ENCODE measurements at places on chromosomes 6 and 20. TPM values are rescaled to one million over a fixed set of nuclear protein-coding genes. Genes with fewer than 3 reads are reported as not detected.

The GGTLC1 gene
- 0.40 TPM for total RNA-seq

The ADAM33 gene
- 67.3 TPM for total RNA-seq

The CGA gene
- total RNA-seq, result not detected

The ASIP gene
- not detected for total RNA-seq

The MSH5 gene
- 19.7 TPM for total RNA-seq

The CST1 gene
- 28.7 TPM for total RNA-seq

The OTOR gene
- not detected for total RNA-seq

The TDRD6 gene
- 1.3 TPM for total RNA-seq

The SSTR4 gene
- not detected for total RNA-seq

The PPP1R3G gene
- 2.8 TPM for total RNA-seq

The PAK5 gene
- total RNA-seq, result 12.5 TPM

The SIM1 gene
- not detected for total RNA-seq

The PDE7B gene
- 5.7 TPM for total RNA-seq

The RRP36 gene
- 40.6 TPM for total RNA-seq

The SAMD5 gene
- total RNA-seq, result 7.3 TPM

The CLDN20 gene
- total RNA-seq, result 0.23 TPM

The PROKR2 gene
- not detected for total RNA-seq

The EPB41L1 gene
- 136 TPM for total RNA-seq

The STMND1 gene
- 2.2 TPM for total RNA-seq

The REM1 gene
- total RNA-seq, result 2.3 TPM

The ASCC3 gene
- total RNA-seq, result 31.1 TPM

The PNISR gene
- 104 TPM for total RNA-seq

The HLA-DQB1 gene
- 23.2 TPM for total RNA-seq

The PRL gene
- total RNA-seq, result not detected

The TXLNB gene
- 0.75 TPM for total RNA-seq

The GTSF1L gene
- not detected for total RNA-seq

The TREML2 gene
- total RNA-seq, result not detected

The OXT gene
- 0.46 TPM for total RNA-seq

The NSFL1C gene
- total RNA-seq, result 77.5 TPM

The PERP gene
- 99.6 TPM for total RNA-seq

The GINS1 gene
- total RNA-seq, result 1.4 TPM

The XKR7 gene
- total RNA-seq, result not detected

The CRYBG1 gene
- total RNA-seq, result 18.2 TPM

The CYP39A1 gene
- 18.5 TPM for total RNA-seq

The APOBEC2 gene
- total RNA-seq, result not detected

Measured in mucosa of gallbladder (tissue), 1 donor.